ENCODE measurements at places on chromosomes 11 and 22. TPM values are rescaled to one million over a fixed set of nuclear protein-coding genes. Genes with fewer than 3 reads are reported as not detected.

DNA sequence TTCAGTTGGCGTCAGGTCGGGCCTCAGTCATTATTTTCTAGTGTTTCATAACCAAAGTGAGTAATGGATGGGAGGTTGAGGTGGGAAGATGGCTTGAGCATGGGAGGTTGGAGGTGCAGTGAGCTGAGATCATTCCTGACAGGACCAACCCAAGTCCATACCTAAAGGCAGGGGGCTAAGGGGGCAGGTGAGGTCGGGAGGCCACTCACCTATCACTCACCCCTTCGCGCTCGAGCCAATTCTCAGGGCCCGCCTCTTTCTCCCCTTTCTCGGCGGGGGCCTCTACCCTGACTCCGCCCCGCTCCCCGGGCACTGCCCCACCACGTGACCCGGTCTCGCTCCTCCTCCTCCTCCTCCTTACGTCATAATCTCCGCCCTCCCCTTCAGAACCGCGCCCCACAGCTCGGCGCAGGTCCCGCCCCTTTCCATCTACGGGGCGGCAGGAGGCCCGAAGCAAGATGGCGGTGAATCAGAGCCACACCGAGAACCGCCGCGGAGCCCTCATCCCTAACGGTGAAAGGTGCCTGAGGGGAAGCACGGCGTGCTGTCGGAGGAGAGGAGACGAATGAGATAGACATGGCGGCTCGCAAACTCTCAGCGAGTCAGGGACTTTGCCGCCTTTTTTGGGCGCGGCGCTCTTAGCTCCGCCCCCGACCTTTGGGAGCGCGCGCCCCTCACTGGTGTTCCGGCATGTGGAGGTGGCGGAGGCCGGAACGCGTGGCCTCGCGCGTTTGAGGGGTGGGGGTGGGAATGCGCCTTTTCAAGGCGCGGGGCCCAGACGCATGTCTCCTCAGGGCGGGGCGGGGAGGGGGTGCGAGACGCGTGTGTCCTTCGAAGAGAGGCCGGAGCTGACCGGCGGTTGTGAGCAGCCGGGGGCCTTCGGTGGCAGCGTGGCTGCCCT is at the start of gene WBP2NL:
Gene WBP2NL (plus strand): TSS at position 428 of the 901 bp plus-strand sequence. CDS start 31 bp downstream, at position 459.
- H3K36me3 ChIP-seq = no peaks in the 10 kb centered on the region
- DNase-seq = peak; percentile 92
- no peaks in the 10 kb centered on the region for H3K27me3 ChIP-seq
- H3K27ac ChIP-seq = peak within 1 kb of the TSS; percentile 55
- peak within 1 kb of the TSS; percentile 59 for H3K4me3 ChIP-seq

DNA sequence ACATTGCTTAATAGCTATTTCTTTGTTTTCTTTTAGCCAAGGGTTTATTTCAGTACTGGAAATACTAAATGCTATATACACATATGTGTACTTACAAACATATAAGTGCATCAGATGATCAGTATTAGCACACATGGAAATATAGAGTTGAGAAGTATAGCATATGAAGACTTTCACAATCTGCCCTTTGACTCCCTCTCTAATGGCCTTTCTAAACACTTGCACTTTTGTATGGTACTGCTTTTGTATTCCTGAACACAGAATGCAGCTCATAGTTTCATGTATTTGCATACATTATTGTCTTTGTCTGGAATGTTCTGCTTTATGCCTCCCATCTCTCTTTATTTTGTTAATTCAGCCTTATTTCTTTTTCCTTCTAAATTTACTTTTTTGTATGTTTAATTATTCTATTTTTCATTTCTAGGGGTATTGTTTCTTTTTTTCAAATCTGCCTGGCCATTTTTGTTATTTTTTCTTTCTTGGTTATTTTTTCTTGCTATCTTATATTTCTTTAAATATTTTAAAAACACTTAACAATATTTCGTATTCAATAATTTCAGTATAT is 28.8 kb downstream of the ACER3 start:
- no peaks in the 10 kb centered on the region for H3K27me3 ChIP-seq
- no peak overlapping the region for H3K27ac ChIP-seq
- no peak for DNase-seq
- H3K4me3 ChIP-seq = no peak overlapping the region

GRCh38 chr11:111443640-111444039 is 64.6 kb upstream of the POU2AF1 start:
- H3K27ac ChIP-seq = no peak overlapping the region
- H3K27me3 ChIP-seq = no peaks in the 10 kb centered on the region
- DNase-seq = no peak
- no peaks in the 10 kb centered on the region for H3K36me3 ChIP-seq
- no peak overlapping the region for H3K4me3 ChIP-seq

DNA sequence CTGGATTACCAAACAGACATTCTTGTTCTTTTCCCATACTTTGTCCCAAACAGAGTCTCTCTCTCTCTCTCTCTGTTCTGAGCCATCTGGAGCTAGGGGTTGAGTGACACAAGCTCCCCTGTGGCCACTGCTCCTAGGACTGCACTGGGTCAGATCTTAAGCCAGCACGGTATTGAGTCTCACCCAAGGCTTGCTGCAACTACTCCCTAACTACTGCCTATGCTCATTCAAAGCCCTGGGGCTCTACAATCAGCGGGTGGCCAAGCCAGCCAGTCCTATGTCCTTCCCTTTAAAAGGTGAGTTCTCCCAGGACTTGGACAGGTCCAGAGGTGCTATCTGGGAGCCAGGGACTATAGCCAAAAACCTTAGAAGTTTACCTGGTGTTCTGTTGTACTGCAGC is 385.6 kb downstream of the CNTN5 start:
- no peaks in the 10 kb centered on the region for H3K36me3 ChIP-seq
- no peak for DNase-seq
- H3K4me3 ChIP-seq = no peak overlapping the region
- no peaks in the 10 kb centered on the region for H3K27me3 ChIP-seq

- no peak overlapping the region for H3K4me3 ChIP-seq
- H3K27me3 ChIP-seq = no peaks in the 10 kb centered on the region
- peaks cover 12% of the 10 kb centered on the region for H3K4me1 ChIP-seq
- no peak for DNase-seq
Observed at GRCh38 chr11:75498556-75499255, 27.0 kb downstream of the GDPD5 start.

Gene OR2AG1
- total RNA-seq = not detected

Gene DRD4
- not detected for total RNA-seq

Gene DEFB131B
- total RNA-seq = not detected
